ENCODE measurements at places on chromosomes 5 and 9. TPM values are rescaled to one million over a fixed set of nuclear protein-coding genes. Genes with fewer than 3 reads are reported as not detected.

- DNase-seq, result no peak
Measured at GRCh38 chr5:143880178-143880577, 68.2 kb downstream of the HMHB1 start.

- DNase-seq, result no peak
Measured at GRCh38 chr5:136957428-136957827, 541.7 kb downstream of the SPOCK1 start.

DNA sequence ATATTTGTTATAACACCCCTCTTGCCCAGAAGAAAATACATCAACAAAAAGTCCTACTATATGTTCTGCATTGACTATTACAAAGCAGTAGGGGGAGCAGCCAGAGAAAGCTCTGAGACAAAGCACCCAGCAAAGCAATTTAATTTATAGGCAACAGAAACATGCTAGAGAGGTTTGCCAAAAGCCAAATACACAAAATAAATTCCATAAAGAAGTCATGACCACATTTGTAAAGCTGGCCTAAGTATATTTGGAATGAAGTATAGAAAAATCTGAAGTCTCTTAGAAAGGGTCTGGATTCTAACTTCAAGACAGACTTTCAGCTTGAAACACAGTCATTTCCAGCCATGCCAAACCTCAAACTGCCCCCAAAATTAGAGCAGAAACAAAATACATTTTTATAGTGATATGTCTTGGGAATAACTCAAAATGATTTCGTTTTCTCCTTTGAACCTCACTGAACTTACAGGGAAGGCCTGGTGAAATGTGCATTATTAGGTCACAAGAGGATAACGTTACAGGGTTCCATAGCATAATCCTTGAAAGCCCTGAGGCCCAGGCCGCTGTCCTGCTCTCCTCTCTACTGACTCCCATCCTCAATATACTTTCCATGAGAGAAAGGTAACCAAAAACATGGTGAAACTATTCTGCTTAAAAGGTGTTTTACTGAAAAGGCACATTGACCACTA lies 451.8 kb downstream of the RAB3C start:
- peak; percentile 66 for DNase-seq

- no peak for DNase-seq
Measured at GRCh38 chr5:50945139-50945538, 278.7 kb downstream of the PARP8 start.

RNF44 gene
- total RNA-seq, result 12.3 TPM

AP3S1 gene
- total RNA-seq, result 52.5 TPM
